CD4-positive, alpha-beta T cell treated with Interleukin-4 for 1 hour (primary cell): ENCODE measurements at places on chromosomes 7 and 10.

DNA sequence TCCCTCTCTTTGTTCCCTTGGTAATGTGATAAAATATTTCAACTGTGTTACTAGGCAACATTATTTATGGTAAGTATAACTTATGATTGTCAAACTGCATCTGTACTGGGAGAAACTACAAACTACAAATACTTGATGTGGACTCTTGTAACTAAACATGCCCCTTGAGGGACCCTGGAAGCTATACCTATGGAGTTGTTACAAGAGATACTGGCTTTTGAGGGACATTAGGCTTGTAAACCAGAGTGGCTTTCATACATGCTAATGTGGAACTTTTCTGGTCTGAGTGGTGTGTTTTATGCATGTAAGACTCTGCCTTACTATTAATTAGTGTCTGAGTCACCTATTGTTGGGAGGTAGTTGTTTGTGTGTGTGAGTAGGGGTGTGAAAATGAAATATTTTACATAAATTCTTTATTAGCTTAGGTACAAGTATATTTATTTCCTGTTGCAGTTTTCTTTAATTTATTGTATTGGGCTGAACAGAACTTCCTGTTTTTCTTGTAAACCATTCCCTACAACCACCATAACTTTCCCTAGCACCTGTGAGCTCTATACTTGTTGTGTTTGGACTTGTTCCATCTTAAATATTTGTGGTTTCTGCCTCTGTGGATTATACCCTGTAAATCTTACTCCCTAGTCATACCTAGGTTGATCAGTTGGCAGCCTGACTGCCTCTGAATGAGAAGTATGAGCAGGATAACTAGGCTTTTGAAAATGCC lies 49.8 kb downstream of the STK31 start:
- no peak for DNase-seq

DNA sequence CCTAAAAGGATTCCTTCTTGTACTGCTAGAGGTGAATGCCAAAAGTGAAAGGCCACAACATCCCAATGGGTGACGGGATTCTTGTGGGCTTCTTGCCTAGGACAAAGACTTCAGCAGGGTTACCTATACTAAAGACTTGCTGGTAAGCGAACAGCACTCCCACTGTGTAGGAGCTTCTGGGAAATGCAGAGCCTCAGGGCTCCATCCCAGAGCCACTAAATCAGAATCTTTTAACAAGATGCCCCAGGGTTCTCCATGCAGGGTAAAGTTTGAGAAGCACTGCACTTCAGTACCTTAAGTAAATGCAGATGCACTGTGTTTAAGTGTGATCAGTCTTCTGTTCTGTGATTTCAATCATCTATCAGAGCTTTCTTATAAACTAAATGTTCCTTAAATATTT lies 266.9 kb upstream of the KLF14 start:
- no peak for DNase-seq

DNA sequence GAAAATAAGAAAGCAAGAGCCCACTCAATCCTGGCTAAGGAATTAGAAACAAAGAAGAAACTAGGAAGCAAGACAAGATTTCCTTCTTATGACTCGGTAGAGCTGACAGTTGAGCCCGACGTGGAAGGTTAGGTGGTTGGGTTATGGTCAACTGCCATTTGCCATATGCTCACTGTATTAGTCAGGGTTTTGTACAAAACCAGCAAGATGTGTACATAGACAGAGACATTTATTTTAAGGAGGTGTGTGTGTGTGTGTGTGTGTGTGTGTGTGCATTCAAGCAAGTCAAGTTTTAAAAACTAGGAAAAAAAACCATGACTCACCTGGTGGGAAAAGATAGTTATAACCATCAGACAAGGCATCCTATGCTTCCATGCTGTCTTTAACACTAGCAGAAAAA lies 158.5 kb downstream of the VPS50 start:
- no peak for DNase-seq

GRCh38 chr7:48610705-48611104 lies 313.6 kb upstream of the CDC14C start:
- DNase-seq: no peak

DNA sequence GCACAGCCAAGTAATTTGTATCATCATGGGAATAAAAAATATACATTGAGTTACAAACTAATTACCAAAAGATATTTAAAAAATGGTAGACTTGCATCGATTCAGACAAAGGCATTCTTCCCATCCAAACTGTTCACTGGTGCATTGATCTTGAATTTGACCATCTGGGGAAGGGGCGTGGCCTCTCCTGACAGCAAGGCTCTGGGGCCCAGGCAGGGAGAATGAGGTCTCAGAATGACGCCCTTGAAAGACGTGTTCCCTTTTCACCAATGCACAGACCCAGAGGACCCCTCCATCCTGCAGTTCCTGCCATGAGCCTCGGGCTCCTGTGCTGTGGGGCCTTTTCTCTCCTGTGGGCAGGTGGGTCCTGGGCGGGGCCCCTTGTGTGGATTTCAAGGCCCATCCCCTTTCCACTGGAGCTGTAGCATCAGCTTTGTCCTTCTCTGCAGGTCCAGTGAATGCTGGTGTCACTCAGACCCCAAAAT lies 91.1 kb upstream of the PRSS58 start:
- DNase-seq: no peak

- DNase-seq: no peak
Measured at GRCh38 chr10:121236621-121237020, 361.6 kb downstream of the FGFR2 start.

GRCh38 chr10:63586043-63586442 lies 64.8 kb downstream of the REEP3 start:
- no peak for DNase-seq

DNA sequence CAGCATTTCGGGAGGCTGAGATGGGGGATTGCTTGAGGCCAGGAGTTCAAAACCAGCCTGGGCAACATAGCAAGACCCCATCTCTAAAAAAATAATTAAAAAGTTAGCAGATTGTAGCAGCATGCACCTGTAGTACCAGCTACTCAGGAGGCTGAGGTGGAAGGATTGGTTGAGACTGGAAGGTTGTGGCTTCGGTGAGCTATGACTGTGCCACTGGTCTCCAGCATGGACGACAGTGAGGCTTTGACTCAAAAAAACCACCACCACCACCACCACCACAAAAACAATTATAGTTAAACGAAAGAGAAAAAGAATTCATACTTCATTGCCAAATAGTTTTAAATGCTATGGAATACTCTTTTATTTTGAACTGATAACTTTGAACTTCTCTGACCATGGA lies 63.4 kb downstream of the VTI1A start:
- DNase-seq: no peak

GRCh38 chr10:116287906-116288501 lies 15.0 kb upstream of the GFRA1 start:
- no peak for DNase-seq

DNA sequence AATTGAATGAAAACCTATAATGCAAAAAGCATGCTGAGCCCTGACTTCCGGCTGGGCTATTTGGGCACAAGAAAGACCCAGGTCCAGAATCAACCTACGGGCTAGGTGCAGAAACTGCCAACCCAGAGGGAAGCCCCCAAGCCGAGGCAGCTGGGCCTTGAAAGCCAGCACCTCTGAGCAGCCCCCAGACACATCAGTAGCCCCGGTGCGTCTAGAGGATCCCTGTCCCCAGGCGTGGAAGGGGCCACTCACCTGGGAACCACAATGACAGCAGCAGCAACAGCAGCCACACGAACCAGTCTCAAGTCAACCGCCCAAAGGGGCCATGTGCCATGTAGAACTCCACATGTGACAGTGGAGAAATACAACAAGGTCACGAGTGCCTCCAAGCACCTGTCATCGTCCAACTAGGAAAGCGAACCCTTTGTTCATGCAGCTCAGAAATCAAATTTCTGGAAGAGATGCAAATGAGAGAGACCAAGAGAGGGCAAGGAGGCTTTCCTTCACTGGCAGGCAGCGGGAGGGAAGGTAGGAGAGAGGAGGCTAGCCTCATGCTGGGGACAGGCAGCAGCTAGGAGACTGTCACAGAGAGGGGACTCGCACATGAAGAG lies 57.5 kb upstream of the CHST15 start:
- no peak for DNase-seq

DNA sequence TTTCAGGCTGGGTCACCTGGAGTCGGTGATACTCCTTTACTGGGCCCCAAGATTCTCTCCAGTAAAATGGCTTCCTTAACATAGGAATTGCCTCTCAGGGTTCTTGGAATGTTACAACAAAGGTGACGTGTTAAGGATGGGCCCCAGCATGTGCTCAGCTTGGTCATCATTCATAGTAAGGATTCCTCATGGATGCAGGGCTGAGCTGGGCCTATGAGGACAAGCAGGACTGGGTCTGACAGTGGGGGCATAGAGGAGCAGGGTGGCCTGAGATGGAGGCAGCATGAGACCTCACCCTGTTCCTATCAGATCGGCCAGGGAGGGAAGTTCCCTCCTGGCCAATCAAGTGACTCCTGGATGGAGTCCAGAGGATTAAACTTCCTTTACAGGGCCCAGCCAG lies 12.8 kb upstream of the MBL2 start:
- DNase-seq: no peak

DNA sequence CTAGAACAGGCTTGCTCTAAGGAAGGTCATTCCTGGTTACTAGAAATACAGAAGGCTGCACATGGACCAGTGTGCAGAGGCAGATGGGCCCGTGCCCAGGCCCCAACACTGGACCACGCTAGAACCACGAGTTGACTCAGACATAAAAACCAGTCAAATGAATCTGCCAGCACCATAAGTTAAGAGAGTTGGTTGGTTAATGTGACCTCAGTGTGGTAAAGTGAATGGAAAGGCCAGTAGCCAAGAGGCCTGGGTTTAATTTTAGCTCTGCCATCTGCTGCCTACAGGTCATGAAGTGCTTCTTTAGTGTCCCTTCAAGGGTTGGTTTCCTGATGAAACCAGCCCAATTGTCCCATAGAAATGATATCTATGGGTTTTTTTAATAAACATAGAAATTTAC lies 329.6 kb upstream of the NRP1 start:
- DNase-seq: no peak

GRCh38 chr7:69941077-69941651 lies 342.9 kb downstream of the AUTS2 start:
- DNase-seq: no peak
